ENCODE measurements at places on chromosomes 2 and 18.

GRCh38 chr2:165698444-165698884 lies 95.6 kb downstream of the GALNT3 start:
- no peak for DNase-seq

GRCh38 chr2:231708773-231709635 lies 679 bp downstream of the PTMA start:
- DNase-seq = peak; percentile 34

GRCh38 chr2:119550346-119550745 lies 6.1 kb downstream of the CFAP221 start:
- DNase-seq = no peak

DNA sequence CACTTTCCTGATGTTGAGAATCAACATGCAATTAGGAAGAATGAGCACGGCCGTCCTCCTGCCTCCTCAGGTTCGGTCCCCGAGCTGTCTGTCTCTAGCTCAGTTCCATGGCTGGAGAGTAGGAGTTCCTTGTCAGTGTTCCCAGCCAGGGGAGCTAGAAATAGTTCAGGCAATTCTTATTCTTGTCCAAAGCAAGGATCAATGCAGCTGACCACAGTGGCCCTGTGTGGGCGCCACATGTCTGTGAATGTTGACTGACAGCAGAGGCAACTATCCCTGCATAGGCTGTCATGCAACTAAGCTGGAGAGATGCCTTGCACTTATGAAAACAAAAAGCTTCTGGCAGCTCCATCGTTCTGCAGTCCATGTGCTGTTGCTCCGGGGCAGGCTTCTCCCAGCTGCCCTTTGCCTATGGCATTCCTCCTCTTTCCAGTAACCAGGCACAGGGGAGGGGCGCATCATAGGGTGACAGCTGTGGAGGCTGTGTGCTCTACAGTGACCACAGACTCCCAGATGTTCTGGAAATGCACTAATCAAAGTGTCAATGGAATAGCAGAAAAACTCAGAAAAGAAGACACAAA lies 58.7 kb downstream of the PDCL3 start:
- DNase-seq = no peak

Measured in CD4-positive, alpha-beta T cell treated with Interleukin-6 at 100 ng/mL for 8 hours (primary cell).